T-helper 1 cell (primary cell): ENCODE measurements at places on chromosomes 16 and 17.

- no peak for DNase-seq
Measured at GRCh38 chr17:83145358-83145738, 65.9 kb downstream of the METRNL start.

GRCh38 chr16:81237282-81237681 is 1.2 kb upstream of the BCO1 start:
- DNase-seq = no peak

- DNase-seq = no peak
Measured at GRCh38 chr17:47894498-47895346, 1.3 kb upstream of the SP2 start.

- no peak for DNase-seq
Measured at GRCh38 chr17:27991462-27991993, 50.9 kb upstream of the NLK start.

DNA sequence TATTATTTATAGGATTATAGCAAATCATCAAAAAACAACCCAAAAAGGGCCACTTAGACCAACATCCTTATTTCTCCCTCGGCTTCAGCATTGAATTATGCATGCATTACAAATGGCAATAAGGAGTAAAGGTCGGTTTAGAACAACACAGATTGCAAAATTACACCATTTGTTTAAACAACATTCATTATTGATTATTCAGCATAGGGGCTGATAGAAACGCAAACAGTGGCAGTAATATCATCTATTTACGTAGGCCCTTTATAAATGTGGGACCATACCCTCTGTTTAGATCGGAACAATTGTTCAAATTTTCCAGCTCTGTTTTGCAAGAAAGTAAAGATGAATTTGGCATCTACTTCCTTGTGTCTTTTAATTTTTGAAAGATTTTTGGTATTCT is 153.3 kb downstream of the WWOX start:
- no peak for DNase-seq

GRCh38 chr17:57941384-57942370 is 13.5 kb downstream of the CUEDC1 start:
- DNase-seq = no peak
